AG04450 (cell line): ENCODE measurements at places on chromosomes 16 and 17.

DNA sequence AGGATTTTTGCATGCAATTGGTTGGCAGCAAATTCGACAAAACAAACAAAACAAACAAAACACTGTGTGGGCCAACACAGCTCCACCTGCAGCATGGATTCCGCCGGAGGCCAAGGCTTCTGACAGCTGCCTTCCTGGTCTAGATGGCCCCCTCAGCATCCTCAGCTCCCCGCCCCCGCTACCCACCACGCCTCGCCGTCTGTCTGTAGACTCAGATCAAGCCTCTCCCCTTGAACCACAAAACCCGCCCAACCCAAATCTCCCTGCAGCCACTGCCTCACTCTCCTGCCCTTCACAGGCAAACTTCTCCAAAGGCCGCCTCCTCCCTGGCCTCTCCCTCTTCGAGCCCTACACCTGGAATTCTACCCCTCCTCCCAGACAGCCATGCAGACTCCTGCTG lies 57.9 kb downstream of the RTN4RL1 start:
- no peak for DNase-seq

DNA sequence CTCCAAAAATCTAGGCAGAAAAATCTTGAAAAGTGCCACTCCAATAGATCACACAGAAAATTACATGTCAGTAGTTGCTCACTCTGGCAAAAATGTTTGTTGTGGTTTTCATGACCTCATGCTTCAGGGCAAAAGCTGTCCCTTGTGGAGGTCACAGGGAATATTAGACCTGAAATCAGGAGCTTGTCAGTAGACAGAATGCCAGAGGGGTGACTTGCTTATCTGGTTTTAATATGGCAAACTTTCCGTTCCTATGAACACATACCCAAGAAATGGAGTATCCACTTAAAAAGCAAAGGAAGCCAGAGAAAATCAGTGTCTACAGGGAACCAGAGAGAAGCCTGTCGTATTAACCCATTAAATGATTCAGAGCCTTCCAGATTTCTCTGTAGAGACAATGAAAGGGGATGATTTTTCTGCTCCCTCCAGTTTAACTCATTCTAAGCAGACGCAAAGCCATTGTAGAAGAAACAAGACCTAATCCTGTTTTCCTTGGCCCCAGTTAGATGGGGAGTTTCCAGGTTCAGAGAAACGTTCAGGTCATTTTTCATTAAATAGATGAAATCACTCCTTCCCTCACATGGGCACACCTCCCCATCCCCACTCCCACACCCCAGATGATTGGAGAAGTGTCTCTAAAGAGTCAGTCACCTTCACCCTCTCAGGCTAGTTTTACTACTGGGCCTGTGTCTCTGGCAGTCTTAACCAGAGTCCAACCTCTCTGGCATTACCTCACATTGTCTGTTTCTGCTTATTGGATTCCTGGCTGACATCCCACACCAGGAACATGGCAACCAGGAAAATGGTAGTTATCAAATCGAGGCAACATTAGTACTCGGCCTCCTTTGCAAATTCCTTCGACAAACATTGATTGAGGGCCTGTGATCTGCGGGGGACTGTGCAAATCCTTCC lies 6.0 kb downstream of the SOX9 start:
- no peak for DNase-seq

GRCh38 chr17:40951011-40951622 lies 13.7 kb upstream of the KRT23 start:
- DNase-seq, result no peak

DNA sequence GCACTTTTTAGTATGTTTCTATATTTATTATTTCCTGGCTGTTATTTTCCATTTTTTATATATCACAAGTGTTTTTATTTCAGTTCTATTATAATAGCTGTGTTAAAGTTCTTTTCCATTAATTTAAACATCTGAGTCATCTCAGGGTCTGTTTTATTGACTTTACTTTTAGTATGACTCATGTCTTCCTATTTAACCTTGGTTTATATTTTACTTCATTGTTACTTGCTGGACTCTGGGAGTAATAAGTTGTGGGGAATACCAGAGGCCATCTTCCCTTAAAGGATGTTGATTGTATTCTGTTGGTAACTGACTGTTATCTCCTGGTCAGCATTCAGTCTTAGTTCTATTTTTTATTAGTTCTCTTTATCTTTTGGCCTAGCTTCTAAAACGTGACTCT lies 1508.2 kb downstream of the CDH11 start:
- no peak for DNase-seq

DNA sequence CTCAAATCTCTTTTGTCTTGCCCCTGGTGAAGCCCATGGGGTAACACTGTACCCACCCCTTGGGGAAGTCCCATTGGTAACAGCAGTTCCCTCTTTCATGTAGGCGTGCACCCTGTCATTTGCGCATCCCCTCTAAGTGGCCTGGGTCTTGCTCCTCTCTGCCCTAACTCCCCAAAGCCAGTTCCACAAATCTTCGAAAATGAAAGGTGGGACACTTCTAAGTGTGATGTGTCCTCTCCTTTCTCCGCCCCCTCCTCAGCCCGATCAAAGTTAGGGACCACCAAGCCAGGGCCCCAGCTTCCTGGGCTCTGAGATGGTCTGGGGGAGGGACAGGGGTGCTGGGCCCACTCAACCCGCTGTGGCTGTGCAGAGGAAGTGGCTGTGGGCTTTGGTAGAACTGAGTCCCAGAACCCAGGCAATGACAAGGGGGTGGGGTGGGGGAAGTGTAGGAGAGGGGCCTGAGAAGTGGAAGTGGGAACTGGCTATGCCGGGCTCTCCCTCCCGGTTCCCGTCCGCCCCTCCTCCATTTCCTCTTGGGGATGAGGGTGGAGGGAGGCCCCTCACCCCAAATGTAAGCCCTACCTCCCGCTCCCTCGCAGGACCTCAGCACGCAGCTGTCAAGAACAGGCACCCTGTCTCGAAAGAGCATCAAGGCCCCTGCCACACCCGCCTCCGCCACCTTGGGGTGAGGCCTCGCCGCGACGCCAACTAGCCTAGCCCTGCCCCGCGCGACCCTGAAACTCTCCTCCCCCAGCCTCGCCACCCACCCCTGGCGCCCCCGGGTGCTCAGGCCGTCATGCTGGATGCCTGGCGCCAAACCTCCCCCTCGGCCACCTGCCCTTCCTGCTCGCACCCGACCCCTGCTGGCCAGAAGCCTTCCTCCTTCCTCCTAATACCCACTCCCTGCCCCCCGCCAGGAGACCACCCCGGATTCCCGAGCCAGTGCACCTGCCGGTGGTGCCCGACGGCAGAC lies 8.7 kb downstream of the ABI3 start:
- DNase-seq, result no peak

GRCh38 chr17:29219378-29220047 lies 27.1 kb upstream of the CRYBA1 start:
- DNase-seq, result peak; percentile 45

DNA sequence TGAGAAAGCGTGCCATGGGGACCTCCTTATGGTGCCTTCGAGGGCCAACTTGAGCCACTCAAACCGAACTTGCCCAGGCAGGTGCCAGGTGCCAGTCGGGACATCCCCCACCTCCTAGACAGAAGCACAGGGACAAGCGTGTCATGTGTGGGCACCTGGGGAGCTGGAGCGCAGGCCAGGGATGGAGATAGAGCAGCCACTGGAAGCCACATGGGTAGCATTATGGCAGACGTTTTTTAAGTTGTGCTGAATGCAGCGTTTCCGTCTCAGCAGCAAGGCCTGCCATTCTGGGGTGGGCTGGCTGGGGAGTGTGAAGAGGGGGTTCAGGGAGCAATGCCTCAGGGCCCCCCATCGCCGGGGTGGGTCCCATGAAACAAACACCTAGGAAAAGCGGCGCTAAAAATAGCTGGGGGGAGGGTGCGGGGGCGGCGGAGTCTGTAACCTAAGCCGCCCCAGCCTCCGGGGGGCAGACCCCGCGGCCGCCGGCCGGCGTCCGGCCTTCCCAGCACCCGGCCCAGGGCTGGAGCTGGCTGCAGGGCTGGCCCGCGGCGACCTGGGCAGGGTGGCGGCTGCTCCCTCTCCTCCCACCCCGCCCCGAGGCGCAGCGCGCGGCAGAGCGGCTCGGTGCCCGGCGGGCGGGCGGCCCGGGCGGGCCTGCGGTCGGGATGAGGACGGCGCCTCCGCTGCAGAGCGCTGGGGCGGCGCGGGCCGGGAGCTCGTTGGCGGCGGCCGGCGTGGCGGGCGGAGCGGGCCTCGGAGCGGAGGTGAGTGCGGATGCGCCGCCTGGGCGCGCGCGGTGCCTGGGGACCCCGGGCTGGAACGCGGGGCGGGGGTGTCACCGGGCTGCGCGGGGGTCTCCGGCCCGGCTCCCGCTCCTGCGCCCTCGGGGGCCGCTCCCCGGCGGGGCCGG lies at the start of gene ZNF469:
TSS of gene ZNF469 (plus strand) at position 469 of the 910 bp plus-strand sequence. CDS start 44,512 bp downstream, outside the sequence.
- no peak for DNase-seq
